ENCODE measurements at places on chromosomes 1 and 21.

DNA sequence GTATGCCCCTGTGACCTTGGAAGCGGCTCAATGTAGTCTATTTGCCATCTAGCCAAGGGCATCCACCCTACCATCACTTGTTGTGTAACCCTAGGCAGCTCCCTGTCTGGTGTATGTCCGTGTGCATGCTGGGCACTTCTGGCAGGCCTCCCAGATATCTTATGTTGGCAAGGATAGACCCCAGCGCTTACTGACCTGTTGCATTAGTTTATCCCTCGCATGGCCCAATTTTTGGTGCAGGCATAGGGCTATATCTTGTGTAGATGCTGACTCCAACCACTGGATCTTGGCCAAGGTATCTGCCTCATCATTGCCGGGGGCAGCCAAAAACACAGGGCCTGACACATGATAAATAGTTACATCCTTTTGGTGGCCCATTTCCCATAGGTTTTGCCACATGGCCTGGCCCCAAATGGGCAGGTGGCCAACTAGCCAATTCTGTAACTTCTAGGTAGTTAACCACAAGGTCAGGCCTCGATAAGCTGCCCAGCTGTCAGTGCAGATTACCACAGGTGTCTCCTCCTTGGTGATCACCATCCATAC is 14.0 kb upstream of the TBX19 start:
- no peak for DNase-seq

DNA sequence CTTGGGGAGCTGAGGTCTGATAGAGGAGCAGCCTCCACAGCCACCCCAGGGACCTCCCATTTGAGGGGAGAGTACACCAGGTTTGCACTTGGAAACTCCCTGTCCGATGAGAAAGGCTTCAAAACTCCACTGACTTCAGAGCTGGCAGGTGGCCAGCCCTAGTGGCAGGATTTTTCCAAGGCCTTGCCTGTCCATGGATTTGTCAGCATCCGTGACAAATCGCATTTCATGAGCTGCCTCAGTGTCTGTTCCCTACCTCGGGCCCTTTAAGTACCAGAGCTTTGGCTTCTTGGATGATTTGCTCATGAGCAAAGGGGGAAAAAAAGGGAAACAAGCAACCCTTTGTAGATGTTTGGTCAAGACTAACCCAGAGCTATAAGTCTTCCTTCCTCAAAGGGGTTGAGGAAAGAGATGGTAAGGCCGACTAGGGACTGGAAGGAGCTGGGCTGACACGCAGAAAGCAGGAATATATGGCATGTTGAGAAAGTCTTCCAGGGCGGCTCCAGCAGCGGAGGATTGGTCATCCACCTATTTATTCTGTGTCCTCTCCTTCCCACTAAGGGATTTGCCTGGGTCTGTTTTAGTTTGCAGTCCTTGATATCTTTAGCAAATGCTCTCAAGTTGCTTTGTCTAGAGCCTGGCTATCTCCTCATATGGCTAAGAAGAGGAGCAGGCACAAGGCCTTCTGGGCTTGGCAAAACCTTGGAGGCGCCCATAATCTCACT is 2.7 kb upstream of the HSPG2 start:
- DNase-seq: no peak

DNA sequence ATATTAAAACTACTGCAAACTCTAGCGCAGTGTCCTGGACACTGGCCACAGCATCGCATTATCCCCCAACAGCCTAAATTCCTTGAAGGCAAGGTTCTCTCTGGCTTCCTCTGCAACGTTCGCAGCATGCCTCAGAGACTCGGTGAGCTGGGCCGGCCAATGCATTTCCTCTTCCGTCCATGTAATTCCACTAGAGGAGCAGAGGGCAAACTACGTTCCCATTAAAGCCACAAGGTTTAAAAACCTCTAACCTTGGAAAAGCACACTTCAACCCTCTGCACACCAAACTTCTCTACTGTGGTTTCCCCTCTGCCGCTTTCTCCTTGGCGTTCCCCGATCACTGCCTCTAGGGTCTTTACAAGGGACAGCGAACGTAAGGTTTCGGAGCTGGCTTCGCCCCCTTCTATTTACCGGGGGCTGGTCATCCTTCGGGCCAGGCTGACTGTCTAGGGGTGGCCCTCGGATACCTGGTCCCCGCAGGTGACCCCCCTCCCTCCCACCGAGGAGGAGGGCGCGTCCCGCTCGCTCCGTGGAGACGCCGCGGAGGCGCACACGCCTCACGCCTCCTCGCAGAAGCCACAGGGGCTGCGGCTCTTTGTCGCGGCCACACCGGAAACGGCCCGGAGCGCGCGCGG is 456 bp upstream of the SMYD2 start:
- DNase-seq: no peak

DNA sequence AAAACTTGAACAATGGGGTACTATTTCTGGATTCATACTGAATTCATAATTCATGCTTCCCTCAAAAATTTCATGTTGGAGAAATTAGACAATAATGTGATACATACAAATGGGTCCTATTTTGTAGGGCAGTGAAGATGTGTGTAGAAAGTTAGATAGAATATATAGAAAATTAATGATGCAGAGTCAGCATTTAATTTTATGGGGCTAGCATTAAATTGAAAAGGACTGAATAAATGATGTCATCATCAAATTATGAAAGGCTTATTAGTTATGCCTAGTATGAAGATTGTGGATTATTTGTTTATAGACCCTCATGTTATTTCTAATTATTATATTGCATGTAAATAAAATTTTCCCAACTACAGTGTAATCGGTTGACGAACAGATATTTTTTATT is 119.1 kb downstream of the ADGRL4 start:
- DNase-seq: no peak

DNA sequence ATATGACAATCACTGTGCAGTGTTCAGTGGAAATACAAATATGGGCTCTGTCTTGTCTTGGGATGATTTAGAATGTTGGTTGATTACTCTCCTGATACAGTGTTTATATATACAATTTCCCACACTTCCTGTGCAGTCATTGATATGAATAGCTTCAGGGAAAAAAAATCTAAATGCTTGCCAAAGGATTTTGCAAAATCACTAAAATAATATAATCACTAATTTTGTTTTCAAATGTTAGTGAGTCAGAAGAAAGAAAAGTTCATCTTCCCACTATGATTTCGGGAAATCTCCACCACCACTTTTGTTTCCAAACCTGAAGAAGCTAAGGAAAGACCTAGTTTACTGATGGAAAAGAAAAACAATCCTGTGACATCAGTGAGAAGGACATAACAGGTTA is 32.1 kb upstream of the CHRM3 start:
- DNase-seq: no peak

- no peak for DNase-seq
Measured at GRCh38 chr1:238112952-238113621, 222.4 kb upstream of the ZP4 start.

DNA sequence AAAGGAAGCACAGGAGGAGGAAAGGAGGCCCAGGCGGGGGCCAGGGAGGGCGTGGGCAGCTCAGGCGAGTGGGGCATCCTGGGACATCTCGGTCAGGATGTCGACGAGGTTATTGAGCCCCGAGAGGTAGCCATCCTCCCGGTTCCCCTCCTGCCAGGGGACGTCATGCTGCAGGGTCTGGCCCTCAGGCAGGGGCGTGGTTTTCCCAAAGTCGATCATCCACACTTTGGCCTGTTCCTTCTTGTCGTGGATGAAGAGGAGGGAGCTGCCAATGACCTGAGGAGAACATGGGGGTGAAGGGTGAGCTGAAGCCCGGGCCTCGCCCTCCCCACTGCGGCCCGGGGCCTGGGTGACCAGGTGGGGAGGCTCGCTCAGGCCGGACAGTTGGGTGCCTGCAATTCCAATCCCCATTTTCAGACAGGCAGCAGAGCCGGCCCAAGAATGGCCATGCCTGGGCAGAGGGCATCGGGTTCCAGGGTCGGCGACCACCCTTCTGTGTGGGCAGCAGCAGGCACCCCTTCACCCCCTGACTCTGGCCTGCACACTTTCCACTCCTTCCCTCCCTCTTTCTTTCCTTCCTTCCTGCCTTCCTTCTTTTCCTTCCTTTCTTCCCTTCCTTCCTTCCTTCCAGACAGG is 86.2 kb downstream of the STUM start:
- DNase-seq: no peak

All from T follicular helper cell (primary cell).